ENCODE measurements at places on chromosomes 2 and 18.
A peak's percentile ranks its signal among the peaks of the same experiment; 100 is the strongest.

- no peak for DNase-seq
These were observed 166.1 kb upstream of the OTX1 start for GRCh38 chr2:62884514-62884913.

DNA sequence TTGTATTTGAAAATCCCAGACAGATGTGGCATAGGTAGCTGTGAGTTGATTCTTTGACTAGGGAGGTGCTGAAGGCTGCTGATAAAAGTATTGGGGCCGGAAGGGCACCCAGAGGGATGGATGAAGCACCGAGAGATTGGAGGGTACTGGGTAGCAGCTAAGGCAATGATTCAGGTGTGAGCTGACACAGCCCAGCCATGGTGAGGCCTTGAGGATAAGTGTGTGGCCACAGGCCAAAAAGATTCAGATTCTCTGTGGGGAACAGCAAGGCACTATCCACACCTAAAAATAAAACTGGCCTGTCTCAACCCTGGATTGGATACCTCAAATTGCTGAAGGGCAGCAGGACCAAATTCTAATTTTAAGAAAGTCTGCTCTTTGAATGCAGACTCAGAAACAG is 35.2 kb downstream of the RDH14 start:
- no peak for DNase-seq

DNA sequence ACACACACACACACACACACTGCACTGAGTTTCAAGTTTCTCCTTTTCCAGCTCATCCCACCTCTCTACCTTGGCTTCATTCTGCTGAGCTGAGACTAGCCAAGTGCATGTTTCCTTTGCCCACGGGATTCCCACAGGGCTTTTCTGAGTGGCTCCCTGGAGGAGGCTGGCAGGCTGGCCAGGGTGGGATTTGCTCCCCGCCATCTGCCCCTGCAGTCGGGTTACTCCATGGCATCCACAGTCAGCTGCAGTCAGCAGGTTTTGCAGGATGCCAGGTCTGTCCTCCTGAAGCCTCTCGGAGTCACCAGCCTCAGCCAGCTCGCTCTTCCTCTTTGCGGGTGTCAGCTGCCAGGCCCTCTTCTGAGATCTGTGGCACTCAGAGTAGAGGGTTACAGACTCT is 783.7 kb upstream of the SOX11 start:
- DNase-seq = no peak

DNA sequence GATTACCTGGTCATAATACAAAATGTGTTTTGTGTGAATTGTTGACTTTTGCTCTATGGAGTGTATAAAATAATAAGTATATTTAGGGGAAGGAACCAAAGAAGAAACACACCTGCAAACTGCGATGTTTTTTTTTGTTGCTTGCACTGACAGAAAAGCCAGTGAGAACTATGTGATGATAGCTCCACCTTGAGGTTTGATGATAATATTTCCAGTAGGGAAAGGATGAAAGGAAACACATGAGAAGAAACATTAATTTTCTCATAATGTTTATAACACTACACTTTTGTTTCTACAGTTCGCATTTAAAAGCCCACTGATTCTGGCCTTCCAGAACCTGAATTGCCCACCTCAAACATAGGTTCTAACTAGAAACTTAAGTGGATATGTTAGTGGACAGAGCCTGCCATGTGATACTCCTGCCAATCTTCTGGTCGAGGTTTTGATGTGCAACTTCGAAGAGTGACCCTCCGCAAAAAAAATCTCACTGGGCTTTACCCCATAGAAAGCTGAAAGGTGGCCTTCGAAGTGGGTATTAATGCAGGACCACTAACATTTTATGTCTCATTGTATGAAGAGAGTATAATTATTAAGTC is 476.4 kb upstream of the SPHKAP start:
- DNase-seq = peak; percentile 43

- DNase-seq = no peak
These were observed 24.6 kb upstream of the DNAH6 start for GRCh38 chr2:84491741-84492140.

DNA sequence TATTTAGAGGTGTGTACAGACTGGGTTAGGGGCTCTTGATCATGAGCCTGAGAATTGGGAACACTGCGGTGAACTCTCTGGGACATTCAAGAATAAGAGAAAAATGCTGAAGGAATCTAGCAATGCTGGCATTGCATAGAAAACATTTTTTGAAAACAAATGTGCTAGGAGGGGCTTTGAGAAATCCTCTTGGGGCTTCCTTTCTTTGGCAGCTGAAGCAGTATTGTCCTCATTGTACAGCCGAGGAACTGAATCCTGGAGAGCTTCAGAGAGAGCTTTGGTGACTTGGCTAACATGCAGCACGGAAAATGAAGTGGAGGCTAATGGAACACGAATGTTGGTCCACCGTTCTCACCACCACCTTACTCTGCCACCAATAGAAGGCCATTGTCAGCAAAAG is 107.3 kb upstream of the EFEMP1 start:
- no peak for DNase-seq

DNA sequence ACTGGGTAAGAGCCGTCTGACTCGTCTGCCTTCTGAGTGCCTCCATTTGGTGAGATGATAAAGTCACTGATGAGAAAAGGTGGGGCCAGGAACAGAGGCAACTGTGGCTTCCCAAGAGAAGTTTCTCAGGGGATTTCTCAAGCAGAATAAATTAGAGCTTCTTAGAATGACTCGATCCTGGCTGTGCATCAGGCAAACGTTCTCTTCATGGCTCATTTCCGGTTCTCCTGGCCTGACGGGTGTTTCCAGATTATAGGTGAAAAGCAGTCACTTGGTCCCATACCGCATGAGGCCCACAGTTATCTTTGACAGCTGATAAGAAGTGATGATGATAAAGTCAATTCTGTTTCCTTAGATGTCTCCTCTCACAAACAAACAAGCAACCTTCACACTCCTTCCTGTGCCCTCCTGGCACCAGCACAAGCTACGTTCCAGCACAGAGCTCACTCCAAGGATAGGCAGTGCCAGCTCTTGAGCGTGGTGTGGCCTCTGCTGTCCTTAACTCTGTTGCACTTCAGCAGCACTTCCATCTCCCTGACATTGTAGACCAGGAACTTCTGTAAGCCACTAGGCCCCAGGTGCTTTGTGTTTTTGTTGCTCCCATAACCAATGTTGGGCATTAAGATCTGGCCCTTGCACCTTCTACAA is 37.8 kb upstream of the KCNF1 start:
- no peak for DNase-seq

DNA sequence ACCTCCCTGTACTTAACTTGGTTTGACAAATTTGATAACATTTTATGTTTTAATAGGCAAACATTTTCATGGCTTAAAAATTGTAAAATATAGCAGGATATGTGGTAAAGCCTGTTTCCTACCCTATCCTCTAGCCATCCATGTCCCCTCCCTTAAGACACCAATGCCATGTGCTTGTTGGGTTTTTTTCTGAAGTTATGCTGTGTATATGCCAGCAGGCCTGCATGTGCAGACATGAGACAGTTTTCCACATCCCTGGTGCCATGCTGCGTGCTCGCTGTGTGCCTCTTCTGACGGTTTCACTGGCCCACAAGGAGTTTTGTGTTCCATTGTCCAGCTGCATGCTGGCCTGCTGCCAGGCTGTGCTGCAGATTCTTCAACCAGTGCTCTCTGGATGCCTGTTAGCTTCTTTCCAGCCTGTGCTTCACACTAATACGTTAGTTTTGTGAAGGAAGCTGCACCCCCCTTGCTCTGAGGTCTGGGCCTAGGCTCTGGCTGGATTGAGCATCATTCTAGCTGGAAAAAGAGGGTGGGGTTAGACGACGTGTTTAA is 16.9 kb downstream of the INPP4A start:
- DNase-seq = no peak

- no peak for DNase-seq
These were observed 737 bp upstream of the CYB5A start for GRCh38 chr18:74292541-74292858.

DNA sequence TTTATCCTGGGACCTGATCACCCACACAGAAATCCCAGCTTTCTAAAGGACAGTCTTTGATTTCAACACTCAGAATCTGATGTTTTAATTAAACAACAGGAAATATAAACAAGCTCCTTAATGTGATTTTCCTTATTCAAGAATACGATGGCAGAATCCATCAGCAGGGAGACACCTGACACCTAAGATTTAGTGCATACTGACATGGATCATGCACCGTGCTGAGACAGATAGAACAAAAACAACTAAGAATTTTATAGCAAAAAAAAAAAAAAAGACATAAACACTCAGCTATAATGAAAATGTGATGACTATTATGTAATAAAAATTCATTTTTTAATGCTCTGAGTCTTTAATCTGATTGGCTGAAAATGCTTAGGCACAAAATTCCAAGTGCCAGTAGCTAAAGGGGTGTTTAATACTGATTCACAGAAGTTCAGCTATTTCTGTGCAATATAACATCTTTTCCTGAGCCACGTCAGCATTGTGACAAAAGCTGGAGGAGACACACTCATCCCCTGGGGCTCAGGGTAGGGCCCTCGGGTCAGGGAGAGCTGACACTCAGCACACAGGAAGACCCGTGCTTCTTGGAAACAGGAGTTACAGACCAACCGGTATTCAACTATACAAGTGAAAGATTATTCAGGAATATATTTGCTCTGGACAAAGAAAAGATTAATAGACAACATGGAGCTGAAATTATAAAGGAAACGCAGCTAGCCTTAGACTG is 247.4 kb downstream of the FBXO15 start:
- DNase-seq = no peak

DNA sequence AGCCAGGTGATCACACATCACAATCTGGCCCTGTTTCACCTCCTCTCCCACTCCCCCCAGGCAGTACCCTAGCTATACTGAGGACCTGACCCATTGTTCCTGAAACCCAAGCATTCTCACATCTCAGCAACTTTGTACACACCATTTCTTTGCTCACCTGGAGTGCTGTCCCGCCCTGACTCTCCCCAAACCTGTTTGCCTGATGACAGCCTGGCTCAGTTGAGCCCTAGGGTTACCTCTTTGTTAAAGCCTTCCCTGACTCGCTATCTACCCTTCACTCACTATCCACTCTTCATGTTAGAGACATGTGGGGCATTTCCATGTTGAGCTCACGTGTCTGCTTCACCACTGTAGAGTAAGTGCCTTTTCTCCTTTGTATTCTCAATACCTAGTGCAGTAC is 49.1 kb downstream of the GREB1L start:
- no peak for DNase-seq

- no peak for DNase-seq
These were observed 691.9 kb downstream of the ERBB4 start for GRCh38 chr2:211846714-211847113.

- no peak for DNase-seq
These were observed 37.9 kb downstream of the HPCAL1 start for GRCh38 chr2:10340593-10340975.

DNA sequence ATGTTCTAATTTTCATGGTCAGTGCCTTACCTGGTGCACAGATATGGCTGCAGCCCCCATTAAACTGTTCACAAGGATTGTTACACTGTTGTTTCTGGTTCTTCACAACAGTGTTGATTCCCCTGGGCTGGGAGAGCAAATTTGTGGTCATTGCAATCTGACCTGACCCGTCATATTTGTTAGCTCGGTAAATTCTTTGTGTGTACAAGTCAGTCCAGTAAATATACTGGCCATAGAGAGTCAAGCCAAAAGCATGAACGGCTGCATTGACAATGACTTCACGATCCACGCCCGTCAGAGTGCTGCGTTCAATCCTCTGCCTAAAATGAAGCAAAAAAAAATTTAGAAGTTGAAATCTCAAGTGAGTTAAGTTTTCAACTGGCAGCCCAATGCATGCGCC is 134.6 kb downstream of the DHRS9 start:
- no peak for DNase-seq
